ENCODE measurements at places on chromosomes 12 and 14.

- DNase-seq = no peak
These were observed 35.4 kb upstream of the ATP23 start for GRCh38 chr12:57905812-57906475.

GRCh38 chr14:67963545-67963944, 144.0 kb downstream of the RAD51B start:
- no peak for DNase-seq

- peak; percentile 78 for DNase-seq
These were observed 22.0 kb upstream of the TSPAN9 start for GRCh38 chr12:3055026-3055703.

DNA sequence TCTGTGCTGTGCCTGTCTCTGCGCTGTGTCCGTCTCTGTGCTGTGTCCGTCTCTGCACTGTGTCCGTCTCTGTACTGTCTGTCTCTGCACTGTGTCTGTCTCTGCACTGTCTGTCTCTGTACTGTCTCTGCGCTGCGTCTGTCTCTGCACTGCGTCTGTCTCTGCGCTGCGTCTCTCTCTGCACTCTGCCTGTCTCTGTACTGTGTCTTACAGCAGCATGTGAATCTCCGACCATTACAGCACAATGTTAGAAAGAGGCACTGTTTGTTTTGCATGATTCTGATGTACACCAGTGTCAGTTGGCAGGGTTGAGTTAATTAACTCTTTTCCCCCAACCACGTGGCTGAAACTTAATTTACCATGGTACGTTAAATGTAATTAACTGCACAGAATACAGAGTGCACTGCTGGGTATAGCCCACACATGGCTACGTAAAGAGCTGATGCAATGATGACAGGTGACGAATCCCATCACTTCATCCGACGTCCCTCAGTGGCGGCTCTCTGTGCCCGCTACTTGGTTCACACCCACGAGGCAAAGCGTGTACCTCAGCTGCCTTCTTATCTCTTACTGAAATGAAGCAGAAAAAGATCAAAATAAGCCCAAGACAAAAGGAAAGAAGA, 127.7 kb upstream of the SFSWAP start:
- DNase-seq = no peak

- DNase-seq = no peak
These were observed 5.0 kb downstream of the CCND2 start for GRCh38 chr12:4278329-4279197.
